ENCODE measurements at places on chromosomes 16 and 17.

DNA sequence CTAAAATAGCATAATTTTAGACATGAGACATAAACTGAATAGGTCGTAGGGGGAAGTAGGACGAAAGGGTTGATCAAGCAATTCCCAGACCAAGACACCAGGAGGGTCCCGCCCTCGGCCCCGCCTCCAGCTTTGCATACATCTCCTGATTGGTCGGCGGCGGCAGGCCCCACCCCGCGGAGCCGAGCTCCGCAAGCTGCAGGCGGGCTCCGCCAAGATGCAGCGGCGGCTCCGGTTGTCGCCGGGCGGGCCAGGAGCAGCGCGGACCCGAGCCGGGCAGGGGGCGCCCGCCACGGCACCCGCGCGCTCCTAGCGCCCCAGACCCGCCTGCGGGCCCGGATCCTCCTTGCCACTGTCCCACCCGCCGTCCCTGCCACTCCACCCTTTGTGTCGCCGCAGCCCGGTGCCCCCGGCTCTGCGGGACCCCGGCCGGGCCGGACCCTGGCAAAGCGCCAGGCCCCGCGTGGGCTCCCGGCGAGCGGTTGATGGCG lies at the start of gene CDR2L:
Gene CDR2L, plus strand, starts transcription at position 215 of the 491 bp plus-strand sequence. CDS start 412 bp downstream, outside the sequence.
- peak; percentile 99 for DNase-seq

DNA sequence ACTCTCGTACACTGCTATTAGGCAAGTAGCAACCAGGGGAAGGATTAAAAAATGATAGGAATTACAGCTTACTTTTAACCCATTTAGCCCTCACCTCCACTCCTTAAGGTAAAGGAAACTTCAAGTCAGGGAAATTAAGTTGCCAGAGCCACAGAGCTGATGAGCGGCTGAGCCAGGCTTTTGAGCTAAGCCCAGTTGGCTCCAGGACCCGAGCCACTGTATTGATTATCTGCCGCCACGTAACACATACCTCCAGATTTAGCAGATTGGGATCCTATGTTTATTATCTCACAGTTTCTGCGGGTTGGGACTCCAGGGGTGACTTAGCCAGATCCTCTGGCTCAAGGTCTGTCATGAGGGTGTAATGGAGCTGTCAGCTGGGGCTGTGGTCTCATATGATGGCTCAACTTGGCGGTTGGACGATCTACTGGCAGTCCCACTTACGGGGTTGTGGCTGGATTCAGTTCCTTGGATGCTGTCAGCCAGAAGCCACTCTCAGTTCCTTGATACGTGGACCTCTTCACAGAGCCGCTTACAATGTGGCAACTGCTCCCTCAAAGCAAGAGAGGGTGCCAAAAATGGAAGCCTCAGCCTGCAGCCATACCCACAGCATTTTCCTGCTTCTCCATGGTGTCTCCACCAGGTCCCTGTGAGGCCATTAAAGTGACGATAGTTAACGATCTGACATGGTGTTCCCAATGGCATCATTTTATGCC lies 57.3 kb downstream of the TMEM186 start:
- no peak for DNase-seq

GRCh38 chr17:34886831-34887230 lies 74.4 kb downstream of the CCT6B start:
- no peak for DNase-seq

DNA sequence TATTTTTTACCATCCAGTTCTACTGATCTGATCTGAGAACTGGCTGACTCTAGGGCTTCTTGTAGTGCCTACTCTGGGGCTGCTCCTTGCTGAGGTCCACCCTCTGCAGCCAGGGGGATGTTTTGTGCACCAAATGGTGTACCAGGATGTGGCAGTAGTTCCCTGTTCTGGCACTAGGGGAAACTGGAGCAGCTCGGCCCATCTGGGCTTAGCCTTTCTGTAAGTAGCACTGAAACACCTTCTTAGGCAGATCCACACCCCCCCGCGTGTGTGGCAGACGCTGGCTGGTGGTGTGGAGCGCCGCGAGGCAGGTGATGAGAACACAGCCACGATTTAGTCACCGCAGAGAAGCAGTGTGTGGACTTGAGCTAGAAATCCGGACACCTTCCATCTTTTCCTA lies 17.0 kb downstream of the DUSP14 start:
- no peak for DNase-seq

DNA sequence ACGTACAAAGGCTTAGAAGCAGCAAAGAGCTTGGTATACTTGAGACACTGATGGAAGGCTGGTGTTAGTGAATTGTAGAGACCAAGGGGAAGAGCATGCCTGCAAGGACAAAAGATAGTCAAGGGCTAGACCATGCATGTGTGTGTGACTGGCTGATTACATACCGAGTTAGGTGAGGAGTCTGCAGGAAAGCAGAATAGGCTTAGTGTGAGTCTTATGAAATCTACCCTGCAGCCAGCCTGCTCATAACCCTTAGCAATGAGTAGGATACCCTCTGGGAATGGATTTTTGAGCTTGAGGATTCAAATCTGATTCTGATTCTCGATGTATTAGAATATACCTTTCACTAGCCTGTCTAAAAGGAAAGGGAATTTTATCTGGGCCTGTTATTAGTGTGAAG lies 77.0 kb downstream of the TANGO6 start:
- no peak for DNase-seq

- DNase-seq = no peak
These were observed 147.3 kb downstream of the PCTP start for GRCh38 chr17:55898195-55898594.

DNA sequence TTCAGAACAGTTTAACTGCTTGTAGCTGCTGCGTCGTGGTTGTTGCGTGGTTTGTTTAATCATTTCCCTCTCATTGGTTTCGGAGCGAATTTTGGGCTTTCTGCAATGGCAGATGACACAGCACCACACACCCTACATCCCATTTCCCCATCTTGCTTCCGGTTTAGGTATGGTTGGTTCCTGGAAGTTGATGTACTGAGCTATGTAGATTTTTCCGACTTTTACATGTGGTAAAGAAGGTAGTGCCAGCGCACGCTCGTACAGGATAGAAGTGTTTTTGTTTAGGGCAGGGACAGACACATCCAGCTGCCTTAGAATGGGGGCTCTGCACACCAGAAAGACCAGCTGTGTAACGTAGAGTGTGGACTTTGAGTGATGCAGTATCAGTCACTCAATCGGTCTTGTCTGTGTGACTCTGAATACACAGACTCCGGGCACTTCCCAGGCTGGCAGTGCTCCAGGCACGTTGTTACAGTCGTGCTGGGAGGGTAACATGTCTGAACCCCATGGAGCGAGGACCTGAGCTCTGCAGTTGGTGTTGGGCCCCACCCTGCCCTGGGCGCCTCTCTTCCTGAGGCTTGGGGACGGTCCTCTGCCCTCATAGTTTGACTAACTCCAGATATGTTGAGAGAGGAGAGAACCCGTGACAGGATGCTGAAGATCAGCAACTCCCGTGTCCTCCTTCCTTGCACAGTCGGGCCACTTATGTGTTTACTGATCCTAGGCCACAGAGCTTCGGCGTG lies 172.0 kb upstream of the CHMP6 start:
- no peak for DNase-seq

DNA sequence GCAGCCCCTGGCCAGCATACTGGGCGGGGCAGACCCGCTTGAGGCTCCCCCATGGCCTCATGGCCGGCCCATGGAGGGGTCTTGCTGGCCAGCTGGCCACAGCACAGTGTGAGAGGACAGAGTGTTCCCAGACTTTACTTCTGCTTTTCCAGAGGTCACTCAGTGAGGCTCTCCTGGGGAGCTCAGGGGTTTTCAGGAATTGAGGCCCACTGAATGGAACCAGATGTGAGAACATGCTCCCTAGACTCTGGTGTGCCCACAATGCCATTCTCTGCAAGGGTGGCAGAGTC lies 21.2 kb downstream of the ATP6V0D1 start:
- DNase-seq = no peak

DNA sequence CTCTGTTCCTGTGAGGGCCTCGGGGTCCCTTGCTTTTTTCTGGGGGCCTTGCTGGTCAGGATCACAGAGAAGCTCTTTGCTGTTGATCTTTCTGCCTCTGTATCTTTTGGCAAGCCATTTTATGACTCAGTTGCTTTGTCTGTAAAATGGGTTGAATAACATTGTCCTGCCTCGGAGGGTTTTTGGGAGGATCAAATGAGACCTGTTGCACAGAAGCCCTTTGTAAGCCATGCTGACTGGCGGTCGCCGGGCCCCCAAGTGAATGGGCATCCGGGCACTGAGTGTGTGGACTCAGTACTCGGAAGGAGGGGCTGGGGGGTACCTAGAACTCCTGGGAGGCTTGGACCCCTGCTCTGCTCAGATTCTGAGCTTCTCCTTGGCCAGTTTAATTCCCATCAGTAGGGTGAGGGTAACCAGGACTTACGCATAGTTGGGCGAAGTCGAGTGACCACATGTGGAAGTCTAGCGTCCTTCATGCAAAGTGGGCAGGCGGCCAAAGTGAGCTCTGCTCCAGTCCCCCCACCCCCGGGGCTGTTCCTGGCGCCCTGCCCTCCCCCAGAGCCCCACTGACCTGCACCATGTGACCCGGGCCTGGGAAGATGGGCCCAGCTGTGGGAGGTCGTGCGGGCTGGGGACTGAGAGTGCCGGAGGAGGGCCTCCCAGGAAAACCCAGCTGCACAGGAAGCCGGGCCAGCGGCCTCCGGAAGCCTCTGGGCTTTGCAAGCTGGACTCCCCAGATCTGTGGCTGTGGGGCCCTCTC lies 284.0 kb downstream of the SEC14L1 start:
- peak; percentile 91 for DNase-seq

Measured in ascending aorta (tissue), 2 donors.